Chondrocyte (in vitro differentiated cells): ENCODE measurements at places on chromosomes 5 and 9. TPM values are rescaled to one million over a fixed set of nuclear protein-coding genes. Genes with fewer than 3 reads are reported as not detected.

GRCh38 chr5:149762958-149763630, 33.0 kb downstream of the PPARGC1B start:
- DNase-seq, result no peak

DNA sequence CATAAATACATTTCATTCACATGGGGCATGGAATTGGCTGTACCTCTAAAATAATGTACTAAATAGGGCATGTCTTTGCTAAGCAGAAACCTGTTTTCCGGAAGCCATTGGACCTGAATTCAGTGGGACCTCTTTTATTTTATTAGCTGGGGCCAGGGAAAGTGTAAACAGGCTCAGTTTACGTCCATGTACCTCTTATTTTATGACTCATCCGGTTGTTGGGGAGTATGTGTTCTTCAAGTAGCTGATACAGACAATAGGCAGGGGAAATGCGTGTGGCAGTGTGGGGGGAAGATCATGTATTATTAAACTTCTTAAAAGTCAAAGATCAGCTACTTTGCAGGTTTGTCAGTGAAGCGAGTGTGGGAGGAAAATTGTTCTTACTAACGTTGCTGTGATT, 1.4 kb upstream of the GDNF start:
- DNase-seq, result no peak

GRCh38 chr9:77598991-77599390, 49.1 kb downstream of the GNA14 start:
- DNase-seq, result no peak

The LRRC19 gene
- not detected in 3 replicates for total RNA-seq

- DNase-seq, result no peak
Measured at GRCh38 chr9:128371630-128372117, 500 bp downstream of the URM1 start.

DNA sequence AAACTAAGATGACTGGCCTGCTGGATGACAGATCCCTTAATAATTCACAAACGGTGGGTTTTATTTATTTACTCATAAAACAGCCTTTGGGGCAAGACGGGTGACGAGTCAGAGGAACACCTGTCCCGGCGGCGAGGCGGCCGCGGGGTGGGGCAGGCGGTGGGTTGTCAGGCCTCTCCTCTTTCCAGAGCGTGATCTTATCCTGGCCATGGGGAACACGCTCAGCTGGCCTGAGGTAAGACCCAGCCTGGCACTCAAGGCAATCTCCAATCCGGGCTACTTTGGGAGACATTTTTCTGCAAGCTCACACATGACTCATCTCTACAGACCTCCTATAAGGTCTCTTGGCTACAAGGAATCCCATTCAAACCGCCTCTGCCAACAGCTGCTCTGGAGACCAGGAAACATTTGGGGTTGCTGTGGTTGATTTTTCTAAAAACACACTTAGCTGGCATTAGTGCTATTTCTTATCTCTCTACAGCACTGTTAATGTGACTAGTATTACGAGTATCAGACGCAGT, 6.3 kb downstream of the RAPGEF1 start:
- peak; percentile 44 for DNase-seq

The CCDC69 gene
- 1.2 to 1.5 TPM (median 1.3 TPM) in 3 replicates for total RNA-seq

The GPR150 gene
- total RNA-seq, result 0.33 to 0.42 TPM in 2 of 3 replicates, not detected in the other

The SLC2A6 gene
- total RNA-seq, result 5.4 to 13.7 TPM (median 13.2 TPM) in 3 replicates

The ZCCHC9 gene
- 17.5 to 23.2 TPM (median 17.7 TPM) in 3 replicates for total RNA-seq

GRCh38 chr5:25850581-25850980, 1187.8 kb downstream of the CDH9 start:
- no peak for DNase-seq

The OR1J2 gene
- not detected in 3 replicates for total RNA-seq

DNA sequence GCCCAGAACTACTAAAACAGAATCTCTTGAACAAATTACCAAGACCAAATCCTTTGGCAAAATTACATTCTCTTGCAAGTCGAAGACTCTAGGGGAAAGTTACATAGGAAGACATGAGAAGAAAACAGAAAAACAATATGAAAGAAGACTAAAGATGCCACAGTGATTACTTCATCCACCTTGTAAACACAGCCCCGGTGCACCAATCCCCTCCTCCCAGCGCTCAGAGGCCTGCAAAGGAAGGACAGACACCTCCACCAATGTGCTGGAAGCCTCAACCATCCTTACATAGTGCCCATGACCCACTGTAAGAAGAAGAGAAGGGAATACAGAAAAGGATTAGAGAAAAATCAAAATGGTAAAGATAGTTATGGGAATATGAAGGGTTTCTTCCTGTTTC, 218.5 kb downstream of the SPOCK1 start:
- no peak for DNase-seq

The MARCOL gene
- total RNA-seq, result not detected in 3 replicates

The SPINK7 gene
- total RNA-seq, result not detected in 3 replicates

DNA sequence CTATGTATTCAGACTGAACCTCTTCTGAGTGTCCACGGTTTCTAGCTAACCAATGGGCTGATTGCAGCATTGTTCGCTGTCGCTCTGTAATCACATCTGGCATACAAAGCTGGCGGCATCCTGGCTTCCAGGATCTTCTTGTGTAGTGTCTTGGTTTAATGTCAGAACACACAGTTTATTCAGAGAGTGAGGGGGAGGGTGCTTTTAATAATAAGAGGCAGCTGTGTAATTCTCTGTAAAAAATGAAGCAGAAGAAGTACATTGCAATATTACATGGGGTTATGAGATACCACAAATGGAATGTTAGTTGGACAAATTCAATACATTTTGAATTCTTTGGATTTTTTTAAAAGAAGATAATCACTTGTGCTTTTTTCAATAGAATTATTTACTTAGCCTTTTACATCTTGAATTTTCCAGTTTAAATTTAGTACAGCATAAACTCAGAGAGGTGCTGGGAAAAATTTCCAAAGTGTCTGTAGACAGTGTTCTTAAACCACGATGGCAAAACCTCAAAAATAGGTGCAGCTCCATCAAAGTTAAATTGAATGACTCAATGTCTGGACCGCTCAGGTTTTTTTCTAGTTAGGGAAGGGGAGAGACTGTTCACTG, 206.0 kb downstream of the PCSK1 start:
- no peak for DNase-seq

DNA sequence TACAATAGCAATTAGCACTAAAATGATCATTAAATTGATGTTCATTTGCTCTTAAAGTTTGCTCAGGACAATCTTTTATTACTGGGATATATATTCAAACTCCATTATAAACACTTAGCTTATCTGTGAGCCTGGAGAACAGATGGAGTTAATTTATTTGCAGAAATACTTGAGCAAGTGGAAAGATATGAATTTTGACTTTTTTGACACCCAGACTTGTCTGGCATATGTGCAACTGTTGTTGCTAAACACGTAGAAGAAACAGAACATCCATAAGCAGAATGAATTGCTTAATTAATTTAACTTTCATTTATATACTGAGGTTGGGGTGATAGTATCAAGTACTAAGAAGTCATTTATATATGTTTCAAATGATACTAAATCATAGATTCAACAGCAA, 820.7 kb upstream of the TYRP1 start:
- DNase-seq, result no peak

The HAND1 gene
- not detected in 3 replicates for total RNA-seq

DNA sequence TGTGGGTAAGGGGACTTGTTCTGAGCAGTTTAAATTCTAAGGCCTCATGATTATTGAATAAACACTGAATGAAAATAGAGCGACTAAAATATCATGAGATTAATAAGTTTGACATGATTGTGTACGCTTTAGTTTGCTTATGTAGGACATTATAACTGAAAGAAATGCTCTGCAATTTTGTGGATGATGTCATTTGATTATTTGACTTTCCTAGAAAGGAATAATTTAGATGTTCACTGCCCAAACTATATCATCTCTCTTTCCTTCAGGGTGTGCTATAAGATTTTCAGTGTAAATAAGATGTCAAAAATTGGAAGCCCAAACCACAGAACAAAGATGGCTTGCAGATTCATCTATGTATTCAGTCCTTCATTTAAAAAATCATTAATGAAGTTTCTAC, 115.7 kb upstream of the MTAP start:
- DNase-seq, result no peak

DNA sequence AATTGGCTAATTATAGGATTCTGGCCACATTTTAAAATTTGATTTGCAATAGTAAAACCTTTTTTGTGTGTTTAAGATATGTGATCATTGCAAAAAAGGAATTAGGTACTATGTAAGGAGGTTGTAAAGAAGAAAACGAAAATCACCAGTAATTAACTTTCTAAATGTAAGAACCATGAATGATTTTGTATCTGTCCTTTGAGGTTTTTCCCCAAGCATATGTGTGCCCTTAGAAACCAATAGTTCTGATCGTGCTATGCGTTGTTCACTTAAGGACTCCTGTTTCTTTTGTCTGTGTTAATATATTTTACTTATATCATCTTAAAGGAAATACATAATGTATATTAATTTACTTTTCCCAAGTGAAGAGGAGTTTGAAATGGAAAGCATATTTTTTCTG, 410.2 kb downstream of the PSAT1 start:
- DNase-seq, result no peak

- no peak for DNase-seq
Measured at GRCh38 chr5:1792842-1793266, 6.8 kb downstream of the MRPL36 start.

The REEP2 gene
- 30.2 to 35.1 TPM (median 34.6 TPM) in 3 replicates for total RNA-seq

The BTNL8 gene
- total RNA-seq, result not detected in 3 replicates

The MEIKIN gene
- total RNA-seq, result not detected in 3 replicates

The FREM1 gene
- 1.7 to 3.6 TPM (median 2.2 TPM) in 3 replicates for total RNA-seq

The MARCHF11 gene
- not detected in 3 replicates for total RNA-seq

- no peak for DNase-seq
Measured at GRCh38 chr5:98454904-98455303, 318.6 kb upstream of the RGMB start.

DNA sequence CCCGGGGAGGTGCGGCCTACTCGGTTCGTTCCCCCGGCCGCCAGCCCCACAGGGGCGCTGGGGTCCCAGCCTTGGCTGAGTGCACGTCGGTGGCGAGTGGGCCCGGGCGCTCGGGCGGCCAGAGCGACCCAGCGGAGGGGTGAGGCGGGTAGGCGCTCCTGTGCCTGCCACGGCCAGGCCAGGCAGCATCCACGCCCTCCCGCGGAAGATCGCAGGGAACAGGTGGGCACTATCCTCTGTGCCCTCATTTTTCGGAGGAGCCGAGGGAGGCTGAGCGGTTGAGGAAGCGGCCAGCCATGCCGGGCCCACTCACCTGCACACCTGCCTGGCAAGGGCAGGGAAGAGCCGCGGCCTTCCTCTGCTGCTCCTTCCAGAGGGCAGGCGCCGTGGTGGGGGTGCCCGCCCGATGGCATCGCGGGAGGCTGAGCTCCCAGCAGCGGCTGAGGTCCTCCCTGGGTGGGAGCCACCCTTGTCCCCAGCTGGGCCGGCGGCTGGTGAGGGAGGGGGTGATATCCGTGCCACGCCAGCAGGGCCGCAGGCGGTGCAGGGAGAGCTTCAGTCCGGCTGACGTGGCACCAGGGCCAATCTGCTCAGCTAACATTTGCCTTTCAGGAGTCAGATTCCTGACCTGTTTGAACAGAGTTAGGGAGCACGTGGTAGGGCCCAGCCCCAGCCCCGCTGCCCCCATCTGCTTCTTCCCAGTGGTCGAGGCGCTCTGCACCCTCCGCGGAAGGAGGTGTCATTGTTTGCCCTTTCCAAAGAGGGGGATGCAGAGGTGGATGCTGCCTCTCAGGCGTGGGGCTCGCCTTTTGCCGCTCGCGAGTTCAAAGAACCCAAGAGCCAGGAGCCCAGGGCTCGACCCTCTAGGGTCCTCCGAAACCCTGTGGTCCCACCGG, 1.6 kb upstream of the SEC16A start:
- DNase-seq, result peak; percentile 90

GRCh38 chr9:82903503-82903902, 159.4 kb downstream of the RASEF start:
- DNase-seq, result no peak

DNA sequence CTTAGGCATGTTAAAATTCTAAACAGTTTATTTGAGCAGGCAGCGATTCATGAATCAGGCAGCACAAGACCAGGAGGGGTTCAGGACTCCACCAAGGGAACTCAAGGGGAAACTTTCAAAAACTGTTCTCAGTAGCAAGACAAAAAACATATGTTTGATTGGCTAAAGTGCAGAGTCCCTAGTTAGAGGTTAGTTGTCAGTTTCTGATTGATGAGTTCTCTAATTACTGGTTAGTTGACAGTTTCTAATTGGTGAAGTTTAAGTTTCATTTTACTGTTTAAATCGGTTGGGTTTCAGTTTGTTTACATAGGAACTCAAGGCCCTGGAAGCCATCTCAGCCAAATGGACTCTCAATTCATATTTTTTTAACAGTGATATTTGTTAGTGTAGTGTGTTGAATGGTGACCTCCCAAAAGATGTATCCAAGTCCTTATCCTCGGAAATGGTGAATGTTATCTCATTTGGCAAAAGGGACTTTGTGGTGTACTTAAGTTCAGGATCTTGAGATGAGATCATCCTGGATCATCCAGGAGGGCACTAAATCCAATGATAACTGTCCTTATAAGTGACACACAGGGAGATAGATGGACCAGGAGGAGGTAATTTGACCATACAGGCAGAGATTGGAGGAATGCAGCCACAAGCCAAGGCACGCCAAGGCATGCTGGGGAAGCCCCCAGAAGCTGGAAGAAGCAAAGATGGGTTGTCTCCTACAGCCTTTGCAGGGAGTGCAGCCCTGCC, 219.2 kb upstream of the RAI14 start:
- DNase-seq, result no peak

DNA sequence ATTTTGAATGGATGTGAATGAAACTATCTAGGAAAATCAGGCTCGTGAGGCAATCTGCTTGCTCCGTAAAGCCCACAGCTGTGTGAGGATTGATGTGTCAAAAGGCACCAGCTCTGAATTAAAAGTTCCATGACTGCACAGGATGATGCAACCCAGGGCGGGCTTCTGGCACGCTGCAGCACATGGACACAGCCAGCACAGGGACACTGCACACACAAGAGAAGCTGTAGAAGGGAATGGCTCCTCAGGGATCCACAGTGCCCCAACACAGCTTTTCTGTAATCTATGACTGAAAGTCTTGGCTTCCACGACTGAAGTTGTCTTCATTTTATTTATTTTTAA, 151.0 kb downstream of the GCNT1 start:
- DNase-seq, result no peak

DNA sequence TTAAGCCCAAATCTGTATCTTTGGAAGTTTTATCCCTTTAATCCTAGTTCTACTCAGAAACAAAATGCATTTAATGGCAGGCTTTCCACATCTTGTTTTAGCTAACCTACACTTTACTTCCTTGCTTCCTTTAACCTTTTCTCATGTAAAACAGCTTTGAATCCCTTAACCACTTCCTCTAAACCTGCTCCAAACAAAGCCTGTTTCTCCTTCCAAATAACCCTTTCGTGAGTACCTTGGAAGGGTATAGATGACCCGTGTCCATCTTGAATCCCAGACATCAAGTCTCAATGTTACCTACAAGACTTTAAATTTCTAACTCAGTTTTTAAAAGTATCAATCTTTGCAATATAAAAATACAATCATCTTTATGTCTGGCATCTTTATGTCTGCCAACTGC, 78.4 kb downstream of the DROSHA start:
- no peak for DNase-seq

DNA sequence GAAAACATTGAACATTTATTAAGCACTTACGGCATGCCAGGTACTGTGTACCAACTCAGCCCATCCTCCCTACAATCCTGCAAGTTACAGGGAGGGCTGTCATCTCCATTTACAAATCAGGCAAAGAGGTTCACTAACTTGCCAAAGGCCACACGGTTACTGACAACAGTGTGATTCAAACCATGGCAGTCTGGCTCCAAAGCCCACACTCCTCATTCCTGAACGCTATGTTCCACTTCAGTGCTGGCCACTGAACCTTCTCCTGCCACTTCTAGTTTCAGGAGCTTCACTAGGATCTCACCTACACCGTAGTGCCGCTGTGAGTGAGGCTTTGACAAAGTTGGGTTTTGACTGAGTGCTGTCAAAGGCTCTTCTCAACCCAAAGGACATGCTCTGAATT, 7.2 kb upstream of the LIFR start:
- no peak for DNase-seq
